ENCODE measurements at places on chromosomes 13 and 19. TPM values are rescaled to one million over a fixed set of nuclear protein-coding genes. Genes with fewer than 3 reads are reported as not detected.

DNA sequence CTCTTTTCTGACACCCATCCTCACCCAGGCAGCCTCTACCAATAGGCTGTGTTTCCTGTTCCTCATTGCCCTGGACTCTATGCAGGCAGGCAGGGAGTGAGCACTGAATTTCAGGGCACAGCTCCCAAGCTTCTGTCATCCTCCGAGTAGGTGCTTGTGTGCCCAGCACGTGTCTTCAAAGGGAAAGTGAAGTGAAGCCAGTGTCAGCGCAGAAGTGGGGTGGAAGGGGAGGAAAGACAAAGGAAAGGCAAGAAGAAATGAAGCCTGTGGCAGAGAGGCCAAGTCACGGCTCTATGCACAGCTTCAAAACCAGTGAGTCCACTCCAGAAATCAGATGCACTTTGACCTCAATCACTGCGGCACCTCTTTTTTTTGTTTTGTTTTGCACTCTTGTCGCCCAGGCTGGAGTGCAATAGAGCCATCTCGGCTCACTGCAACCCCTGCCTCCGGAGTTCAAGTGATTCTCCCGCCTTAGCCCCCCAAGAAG, 16.9 kb downstream of the CEBPA start:
- no peak for DNase-seq
- H3K27me3 ChIP-seq = no peaks in the 10 kb centered on the region

LTBP4 gene
- 90.9 TPM for total RNA-seq

HIF3A gene
- total RNA-seq = 0.13 TPM

- peak; percentile 70 for DNase-seq
- peak overlapping the region; percentile 95 for H3K27ac ChIP-seq
- H3K36me3 ChIP-seq = no peaks in the 10 kb centered on the region
- H3K4me3 ChIP-seq = no peak overlapping the region
- H3K27me3 ChIP-seq = no peaks in the 10 kb centered on the region
Observed at GRCh38 chr19:13172346-13173138, 22.3 kb downstream of the IER2 start.

FGF14 gene
- total RNA-seq = not detected

SPATA13 gene
- total RNA-seq = 104 TPM

- peak overlapping the region; percentile 83 for H3K4me3 ChIP-seq
- no peak for DNase-seq
- H3K27me3 ChIP-seq = peaks cover 6% of the 10 kb centered on the region
- H3K36me3 ChIP-seq = peaks cover 12% of the 10 kb centered on the region
- peak overlapping the region; percentile 68 for H3K27ac ChIP-seq
- peaks cover 25% of the 10 kb centered on the region for H3K4me1 ChIP-seq
Observed at GRCh38 chr19:57560049-57560491, 407 bp upstream of the ZNF550 start.

Data from T-cell (primary cell).